T-helper 1 cell (primary cell): ENCODE measurements at places on chromosomes 1 and 21.
A peak's percentile ranks its signal among the peaks of the same experiment; 100 is the strongest.

DNA sequence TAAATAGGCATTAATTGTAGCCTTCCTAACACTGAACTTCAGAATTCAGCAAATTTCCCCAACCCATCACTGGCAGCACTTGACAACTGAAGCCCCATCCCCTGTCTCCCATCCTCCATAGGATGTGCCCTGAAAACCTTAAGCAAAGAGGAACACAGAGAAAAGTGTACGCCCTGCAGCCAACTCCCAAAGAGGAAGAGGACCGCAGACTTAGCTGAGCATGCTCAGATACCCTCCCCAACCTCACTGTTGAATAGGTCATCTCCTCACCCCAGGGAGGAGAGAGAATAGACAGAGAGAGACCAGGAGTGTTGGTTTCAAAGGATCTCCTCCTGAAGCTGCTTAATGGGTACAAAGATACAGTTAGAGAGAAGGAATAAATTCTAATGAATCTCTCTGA, 50.5 kb downstream of the CD2 start:
- DNase-seq = peak; percentile 70

DNA sequence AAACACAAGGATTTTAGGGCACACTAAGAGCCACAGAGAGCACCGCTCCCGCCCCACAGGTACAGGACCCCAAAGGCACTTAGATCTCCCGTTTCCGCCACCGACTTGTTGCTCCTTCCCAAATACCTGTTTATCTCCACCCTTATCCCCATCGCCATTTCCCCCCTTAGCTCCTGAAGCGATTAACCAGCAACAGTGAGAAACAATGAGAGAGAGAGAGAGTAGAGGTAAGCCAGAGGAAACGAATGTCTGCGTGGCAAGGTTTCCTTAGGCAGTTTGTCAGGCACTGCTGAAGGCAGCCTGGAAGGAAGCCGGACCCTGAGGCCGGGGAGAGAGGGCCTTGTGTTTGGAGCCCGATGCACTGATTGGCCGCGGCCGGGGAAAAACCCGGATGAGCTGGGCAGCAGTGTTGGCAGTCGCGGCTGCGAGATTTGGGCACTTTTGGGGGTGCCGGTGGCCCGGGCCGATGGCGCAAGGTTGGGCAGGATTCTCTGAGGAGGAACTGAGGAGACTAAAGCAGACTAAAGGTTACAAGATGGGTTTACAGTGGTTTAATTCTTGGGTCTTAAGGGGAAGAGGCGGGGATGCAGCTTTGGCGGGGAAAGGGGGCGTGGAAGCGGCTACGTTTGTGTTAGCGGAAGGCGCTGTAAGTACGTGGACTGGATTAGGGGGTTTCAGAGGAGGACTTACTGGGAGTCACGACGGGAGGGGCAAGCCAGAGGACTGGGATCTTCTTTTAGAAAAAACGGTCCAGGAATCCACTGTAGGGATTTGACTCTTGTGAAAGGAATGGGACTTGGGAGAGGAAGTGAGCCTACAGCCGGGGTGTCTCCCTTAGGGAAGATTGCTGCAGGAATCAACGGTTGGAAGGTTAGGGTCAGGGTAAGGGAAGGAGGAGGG, at the start of gene GORAB:
Gene GORAB (plus strand): TSS at position 409 of the 900 bp plus-strand sequence. CDS start 58 bp downstream, at position 467.
- DNase-seq = peak; percentile 73

- no peak for DNase-seq
Observed at GRCh38 chr1:243316366-243316989, 60.6 kb downstream of the SDCCAG8 start.

GRCh38 chr1:154867064-154867825, 2.8 kb downstream of the KCNN3 start:
- DNase-seq = peak; percentile 28

GRCh38 chr1:229147072-229147471, 123.8 kb upstream of the RAB4A start:
- no peak for DNase-seq

GRCh38 chr1:179865377-179865776, 12.2 kb downstream of the TOR1AIP2 start:
- DNase-seq = no peak
